ENCODE measurements at places on chromosomes 5 and 9. TPM values are rescaled to one million over a fixed set of nuclear protein-coding genes. Genes with fewer than 3 reads are reported as not detected.

DNA sequence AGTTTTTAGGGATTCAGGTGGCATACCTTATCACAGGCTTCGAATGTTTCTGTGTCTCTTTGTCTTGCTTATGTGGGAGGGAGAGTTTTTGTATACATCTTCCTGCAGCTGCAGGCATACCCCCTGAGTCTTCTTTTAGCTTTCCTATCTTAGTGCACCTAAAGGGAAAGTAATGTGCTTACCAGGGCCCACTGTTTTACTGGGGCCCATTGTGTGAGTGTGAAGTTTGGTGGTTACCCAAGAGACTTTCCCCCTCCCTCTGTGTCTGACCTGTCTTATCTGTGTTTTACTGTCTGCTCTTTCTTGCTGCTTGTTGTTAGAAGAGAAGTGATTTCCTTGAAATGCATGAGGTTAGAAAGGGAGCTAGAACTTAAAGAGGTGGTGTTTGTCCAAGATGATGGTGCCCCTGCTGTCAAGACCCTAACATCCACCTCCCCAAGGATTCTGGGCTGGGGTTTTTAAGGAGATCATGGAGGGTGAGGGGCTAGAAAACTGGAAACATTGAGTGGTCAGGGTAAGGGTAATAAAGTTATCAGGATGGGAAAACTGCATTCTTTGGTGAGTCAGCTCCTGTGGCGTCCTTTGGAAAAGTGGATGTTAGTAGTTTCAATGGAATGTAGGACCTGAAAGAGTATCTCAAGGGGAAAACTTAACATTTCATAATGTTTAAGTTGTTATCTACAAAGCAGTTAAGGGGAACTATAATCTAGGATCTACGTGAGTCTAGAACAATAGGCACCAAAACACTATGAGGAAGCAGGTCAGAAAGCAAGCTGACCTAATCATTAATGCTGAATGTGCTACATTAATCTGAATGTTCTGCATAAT is 583.5 kb upstream of the TUSC1 start:
- no peaks in the 10 kb centered on the region for H3K36me3 ChIP-seq
- no peak overlapping the region for H3K4me3 ChIP-seq
- no peak for DNase-seq
- no peaks in the 10 kb centered on the region for H3K27me3 ChIP-seq
- H3K4me1 ChIP-seq = no peaks in the 10 kb centered on the region

- no peaks in the 10 kb centered on the region for H3K27me3 ChIP-seq
- no peaks in the 10 kb centered on the region for H3K36me3 ChIP-seq
- H3K4me1 ChIP-seq = no peaks in the 10 kb centered on the region
- no peak overlapping the region for H3K4me3 ChIP-seq
Observed at GRCh38 chr9:70013598-70014196, 30.0 kb upstream of the MAMDC2 start.

- H3K36me3 ChIP-seq = no peaks in the 10 kb centered on the region
- DNase-seq = no peak
- peaks cover 6% of the 10 kb centered on the region for H3K4me1 ChIP-seq
- no peaks in the 10 kb centered on the region for H3K27me3 ChIP-seq
- no peak overlapping the region for H3K27ac ChIP-seq
Observed at GRCh38 chr5:66306105-66306843, 162.2 kb downstream of the SREK1 start.

DNA sequence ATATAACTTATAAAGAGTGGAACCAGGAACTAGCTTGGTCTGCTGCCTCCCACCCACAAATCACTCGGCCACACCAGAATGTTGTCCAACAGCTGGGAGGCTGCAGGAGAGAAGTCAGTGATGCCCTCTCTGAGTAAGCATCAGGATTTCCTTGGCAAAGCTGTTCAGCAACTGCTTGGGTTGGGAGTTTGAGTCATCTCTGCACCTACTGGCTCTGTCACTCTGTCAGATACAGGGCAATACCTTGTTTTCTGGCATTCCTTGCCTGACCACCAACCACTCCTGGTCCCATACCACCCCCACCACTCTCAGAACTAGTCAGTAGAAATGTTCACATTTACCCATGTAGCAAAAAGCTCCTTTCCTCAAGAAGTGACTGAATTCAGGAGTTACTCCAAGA is 36.8 kb upstream of the GCNT4 start:
- DNase-seq = no peak
- H3K4me3 ChIP-seq = no peak overlapping the region
- H3K36me3 ChIP-seq = no peaks in the 10 kb centered on the region
- no peaks in the 10 kb centered on the region for H3K27me3 ChIP-seq
- no peak overlapping the region for H3K27ac ChIP-seq

CHSY3 gene
- total RNA-seq = 4.7 TPM

DNA sequence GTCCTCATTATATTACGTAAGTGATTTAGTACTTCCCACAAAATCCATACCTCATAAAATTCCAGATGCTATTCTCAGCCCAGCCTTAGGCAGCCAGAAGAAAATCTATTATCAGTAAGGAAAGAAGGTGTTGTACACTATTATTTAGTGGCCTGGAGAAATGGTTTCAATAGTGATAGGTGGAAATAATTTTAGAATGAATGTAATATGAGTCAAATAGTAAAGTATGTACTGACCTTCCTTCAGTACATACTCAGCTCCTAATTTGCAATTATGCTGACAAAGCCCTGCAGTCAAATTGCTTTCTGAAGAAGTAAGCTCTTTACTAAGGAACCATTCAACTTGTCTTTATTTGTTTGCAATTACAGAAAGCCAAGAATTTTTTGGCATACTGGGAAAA is 409.2 kb downstream of the HTR1A start:
- no peaks in the 10 kb centered on the region for H3K27me3 ChIP-seq
- H3K36me3 ChIP-seq = no peaks in the 10 kb centered on the region
- no peak for DNase-seq

MYMK gene
- total RNA-seq = not detected

LECT2 gene
- total RNA-seq = not detected

Measured in lower lobe of right lung (tissue), 2 donors.